EL (cell line): ENCODE measurements at places on chromosomes 5 and 9.

DNA sequence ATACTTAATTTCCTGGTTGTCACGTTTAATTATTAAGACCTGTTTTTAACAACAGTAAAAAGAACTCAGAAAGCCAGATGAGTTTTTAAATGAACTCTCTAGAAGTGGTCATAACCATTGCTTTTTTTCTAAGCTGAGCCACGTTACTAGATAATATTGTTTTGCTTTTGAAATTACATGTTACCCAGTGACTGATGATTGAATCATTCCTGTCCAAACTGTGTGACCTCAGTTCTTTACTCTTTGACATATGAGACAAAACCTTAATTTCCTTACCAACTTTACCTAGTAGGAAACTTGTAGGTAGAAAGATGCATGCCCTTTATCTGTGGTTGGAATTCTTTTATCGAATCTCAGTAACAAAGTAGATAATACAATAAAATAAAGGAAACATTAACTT, 411.7 kb downstream of the SH3GL2 start:
- DNase-seq: no peak

DNA sequence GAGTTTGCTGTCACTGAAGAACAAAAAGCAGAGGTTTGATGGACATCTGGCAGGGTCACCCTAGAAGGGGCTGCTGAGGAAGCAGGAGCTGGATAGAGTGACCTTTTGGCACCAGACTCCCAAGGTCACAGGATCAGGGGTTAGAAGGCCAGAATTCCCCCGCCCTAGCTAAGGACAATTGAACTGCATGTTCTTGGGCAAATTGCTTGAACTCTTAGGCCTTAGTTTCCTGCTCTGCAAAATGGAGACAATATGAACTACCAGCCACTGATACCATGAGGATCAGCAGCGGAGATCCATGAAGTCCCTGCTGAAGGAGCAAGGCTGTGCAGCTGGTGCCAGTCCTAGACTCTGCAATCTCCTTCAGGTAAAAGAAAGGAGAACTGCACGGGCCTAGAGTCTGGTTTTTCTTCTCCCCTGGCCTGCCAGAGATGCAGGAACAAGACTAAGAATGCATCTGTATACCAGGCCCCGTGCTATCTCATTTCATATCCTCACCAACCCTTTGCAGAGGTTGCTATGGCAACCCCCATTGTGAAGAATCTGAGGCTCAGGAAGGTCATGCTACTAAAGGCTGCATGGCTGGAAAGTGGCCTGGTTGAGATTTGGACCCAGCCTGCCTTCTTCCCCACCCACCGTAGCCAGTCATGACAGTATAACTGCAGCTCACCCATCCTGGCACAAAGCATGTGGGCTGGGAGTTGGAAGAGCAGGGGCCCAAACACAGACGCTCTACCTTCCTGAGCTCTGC, 33.7 kb downstream of the CAMK2A start:
- no peak for DNase-seq

- DNase-seq: no peak
These were observed 206.4 kb downstream of the AOPEP start for GRCh38 chr9:94932652-94933510.

DNA sequence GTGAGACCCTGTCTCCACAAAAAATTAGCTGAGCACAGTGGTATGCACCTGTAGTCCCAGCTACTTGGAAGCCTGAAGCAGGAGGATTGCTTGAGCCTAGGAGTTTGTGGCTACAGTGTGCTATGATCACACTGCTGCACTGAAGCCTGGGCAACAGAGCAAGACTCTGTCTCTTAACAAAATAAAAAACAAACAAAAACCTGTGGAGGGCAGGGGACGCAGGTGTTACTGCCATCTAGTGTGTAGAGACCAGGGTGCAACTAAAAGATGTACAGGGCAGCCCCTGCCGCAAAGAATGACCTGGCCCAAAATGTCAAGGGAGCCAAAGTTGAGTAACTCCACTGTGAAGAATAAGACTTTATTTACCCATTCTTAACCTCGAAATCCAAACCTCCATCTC, 27.1 kb downstream of the ASPN start:
- DNase-seq: no peak

- no peak for DNase-seq
These were observed 261.2 kb downstream of the GADD45G start for GRCh38 chr9:89865981-89866380.

DNA sequence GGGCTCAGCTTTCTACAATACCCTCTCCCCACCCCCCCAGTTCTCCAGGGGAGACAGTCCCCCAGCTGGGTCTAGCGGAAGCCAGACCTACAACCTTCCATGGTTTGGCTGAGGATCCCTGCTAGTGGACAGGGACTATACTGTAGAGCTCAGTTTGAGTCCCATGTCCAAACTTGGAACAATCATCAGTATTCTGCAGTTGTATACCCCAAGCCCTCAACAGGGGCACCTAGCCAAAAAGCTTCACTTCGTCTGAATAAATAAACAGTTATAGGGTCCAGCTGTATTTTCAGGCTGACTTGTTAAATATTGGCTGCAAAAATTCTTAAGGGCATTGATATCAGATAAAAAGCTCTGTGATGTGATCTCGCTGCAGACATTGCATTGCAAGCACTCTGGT, 15.4 kb upstream of the C9 start:
- no peak for DNase-seq

GRCh38 chr5:149674686-149675085, 55.4 kb upstream of the PPARGC1B start:
- DNase-seq: no peak

GRCh38 chr9:100217536-100217935, 118.5 kb downstream of the INVS start:
- peak; percentile 13 for DNase-seq

- DNase-seq: peak; percentile 71
These were observed 103.9 kb downstream of the SPOCK1 start for GRCh38 chr5:137395011-137395755.

GRCh38 chr9:136656795-136657611, 5.7 kb upstream of the EGFL7 start:
- DNase-seq: no peak

DNA sequence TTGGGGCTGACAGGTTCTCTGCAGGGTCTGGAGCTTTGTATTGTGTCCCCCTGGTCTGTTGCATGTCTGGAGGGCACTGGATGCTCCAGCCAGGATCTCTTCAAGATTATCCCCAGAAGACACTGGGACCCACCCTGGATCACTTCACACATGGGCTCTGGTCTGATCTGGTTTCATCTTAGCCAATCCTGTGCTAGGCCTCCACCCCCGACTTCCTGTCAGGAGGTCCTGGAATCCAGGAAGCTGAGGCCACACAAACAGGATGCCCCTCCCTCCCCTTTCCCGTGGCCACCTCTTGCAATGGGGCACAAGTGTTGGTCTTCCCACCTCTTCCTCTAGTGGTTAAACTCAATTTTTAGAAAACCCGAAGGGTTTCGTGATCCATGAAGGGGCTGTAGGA, 242.6 kb upstream of the MVB12B start:
- DNase-seq: no peak

- no peak for DNase-seq
These were observed 502.5 kb downstream of the RASEF start for GRCh38 chr9:82560457-82560904.

DNA sequence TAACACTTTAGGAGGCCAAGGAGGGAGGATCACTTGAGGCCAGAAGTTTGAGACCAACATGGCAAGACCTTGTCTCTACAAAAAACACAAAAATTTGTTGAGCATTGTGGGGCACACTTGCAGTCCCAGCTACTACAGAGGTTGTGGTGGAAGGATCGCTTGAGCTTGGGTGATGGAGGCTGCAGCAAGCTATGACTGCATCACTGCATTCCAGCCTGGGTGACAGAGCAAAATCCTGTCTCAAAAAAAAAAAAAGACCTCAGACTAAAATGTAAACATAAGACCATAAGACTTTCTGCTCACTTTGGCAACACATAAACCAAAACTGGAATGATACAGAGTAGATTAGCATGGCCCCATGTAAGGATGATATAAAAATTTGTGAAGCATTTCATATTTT, 24.6 kb upstream of the NANS start:
- peak; percentile 82 for DNase-seq

- DNase-seq: peak; percentile 90
These were observed 42.8 kb upstream of the PDE8B start for GRCh38 chr5:77167695-77168121.

- no peak for DNase-seq
These were observed 60.8 kb downstream of the PFDN1 start for GRCh38 chr5:140242099-140242498.

DNA sequence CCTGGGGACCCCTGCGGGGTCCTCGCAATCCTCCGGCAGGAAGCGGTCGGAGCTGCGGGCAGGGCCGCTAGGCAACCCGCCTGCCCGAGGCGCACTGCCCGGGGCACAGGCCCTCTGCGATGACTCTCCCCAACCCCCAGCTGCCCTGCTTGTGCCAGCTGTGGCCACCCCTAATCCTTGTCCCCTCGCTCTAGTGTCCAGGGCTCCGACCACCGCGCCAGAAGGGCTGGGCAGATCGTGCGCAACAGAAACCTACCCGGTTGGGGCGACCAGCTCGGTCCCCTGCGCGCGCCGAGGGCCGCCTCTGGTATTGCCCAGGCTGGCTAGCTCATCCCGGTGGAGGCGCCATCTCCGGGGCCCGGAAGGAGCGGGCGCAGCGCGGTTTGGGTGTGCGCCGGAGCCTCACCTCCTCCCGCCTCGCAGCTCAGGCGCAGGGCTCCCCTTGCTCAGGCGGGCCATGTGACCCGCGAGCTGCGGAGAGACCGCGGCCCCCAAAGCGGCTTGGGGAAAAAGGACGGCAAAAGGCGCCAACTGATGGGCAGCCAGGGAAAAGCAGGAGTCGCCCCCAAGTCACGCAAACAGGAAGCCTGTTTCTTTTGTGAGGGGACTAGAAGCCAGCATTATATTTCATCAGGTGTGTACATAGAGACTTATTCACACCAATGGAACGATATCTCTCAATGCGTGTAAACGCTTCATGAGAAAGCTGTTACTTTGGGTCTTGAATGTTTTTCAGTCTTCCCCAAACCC, 46.8 kb upstream of the RNF20 start:
- DNase-seq: peak; percentile 73

DNA sequence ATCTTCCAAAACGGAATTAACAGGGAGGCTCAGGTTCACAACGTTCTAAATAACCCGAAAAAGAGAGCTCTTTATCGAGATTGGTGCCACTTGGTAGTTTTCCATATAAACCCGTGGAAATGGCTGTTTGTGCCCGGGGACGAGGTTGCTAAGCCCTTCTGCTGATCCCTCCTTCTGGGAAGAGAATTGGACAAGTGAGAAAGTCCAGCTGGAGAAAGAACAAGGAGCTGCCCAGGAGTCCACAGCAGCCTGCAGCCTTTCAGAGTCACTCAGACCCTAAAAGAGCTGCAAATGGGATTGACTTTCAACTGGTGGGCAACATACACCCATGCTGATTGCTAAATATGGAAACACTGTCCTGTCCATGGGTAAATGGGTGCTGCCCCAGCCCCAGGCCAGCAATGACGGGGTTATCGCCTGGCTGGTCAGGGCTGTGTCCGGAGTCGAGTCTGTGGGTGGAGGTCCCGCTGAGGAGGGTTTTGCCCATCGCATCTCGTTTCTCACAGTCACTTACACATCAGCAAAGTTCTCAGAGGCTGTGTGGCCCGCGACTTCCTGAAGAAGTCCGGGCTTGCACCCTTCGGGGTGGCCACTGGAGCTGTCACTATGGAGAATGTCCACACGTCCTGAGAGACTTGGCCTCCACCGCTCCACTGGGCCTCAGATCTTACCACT, 40.7 kb upstream of the HSD17B3 start:
- DNase-seq: no peak

DNA sequence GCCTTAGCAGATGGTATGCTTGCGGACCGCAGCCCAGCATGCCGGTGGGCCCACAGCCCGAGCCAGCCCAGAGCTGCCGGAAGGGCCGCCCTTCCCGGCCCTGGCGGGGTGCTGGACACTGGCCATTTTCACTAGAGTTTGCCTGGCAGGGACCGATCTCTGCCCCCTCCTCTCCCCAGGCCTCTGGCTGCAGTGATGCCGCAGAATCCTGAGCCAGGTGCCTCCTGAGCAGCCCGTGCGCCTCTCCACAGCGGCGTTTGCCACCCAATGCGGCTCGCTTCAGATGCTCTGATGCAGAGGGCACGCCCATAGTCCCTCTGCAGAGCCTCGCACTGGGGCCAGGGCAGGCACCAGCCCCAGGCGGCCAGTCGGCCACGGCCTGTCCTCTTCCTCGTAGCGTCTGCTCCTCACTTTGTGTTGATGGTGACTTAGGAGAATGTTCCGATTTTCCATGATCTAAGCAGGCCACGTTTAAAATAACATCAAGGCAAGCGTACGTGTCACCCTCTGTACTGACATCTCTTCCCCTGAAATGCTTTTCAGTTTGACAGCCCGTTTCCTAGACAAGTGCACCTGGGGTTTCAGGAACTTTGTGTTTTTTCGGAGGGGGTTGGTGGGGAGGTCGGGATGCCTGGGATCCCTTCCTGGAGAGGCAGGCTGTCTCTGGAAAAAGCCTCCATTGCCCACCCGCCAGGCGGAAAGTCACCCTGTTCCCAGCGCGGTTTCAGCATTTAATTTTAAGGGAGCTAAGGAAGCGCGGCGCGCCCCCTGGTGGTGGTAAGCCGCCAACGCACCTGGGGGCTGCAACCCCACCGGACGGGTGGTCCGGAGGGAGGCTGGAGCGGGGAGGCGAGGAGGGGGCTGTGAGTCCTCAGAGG, 29.8 kb upstream of the HMCN2 start:
- peak; percentile 57 for DNase-seq

GRCh38 chr9:129400971-129401622, 219.8 kb downstream of the C9orf50 start:
- DNase-seq: no peak

- no peak for DNase-seq
These were observed 202.2 kb downstream of the ARL15 start for GRCh38 chr5:54108136-54108535.

GRCh38 chr5:172274951-172275753, 8.4 kb downstream of the UBTD2 start:
- DNase-seq: peak; percentile 21

- peak; percentile 41 for DNase-seq
These were observed 120.2 kb upstream of the SLC25A48 start for GRCh38 chr5:135714126-135714894.

GRCh38 chr9:137129456-137130175, 9.3 kb upstream of the GRIN1 start:
- DNase-seq: peak; percentile 90

DNA sequence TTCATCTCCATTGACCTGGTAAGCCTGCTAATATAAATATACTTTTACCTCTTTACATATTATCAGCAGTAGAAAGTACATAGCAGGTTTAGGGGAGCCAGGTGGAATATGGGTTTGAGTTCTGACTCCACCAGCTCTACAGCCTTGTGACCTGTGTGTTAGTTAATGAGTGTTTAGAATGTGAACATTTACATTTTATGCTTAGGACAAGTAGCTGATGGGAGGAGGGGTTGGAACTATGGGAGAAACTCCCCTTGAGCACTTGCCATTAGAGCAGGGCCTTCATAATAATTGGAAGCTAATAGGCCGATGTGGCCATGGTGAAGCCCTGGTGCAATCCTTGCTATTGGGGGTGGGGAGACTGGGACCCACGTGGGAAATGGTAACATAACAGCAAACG, 148.3 kb upstream of the NTRK2 start:
- no peak for DNase-seq

- DNase-seq: no peak
These were observed 3.8 kb downstream of the PCDH1 start for GRCh38 chr5:141874262-141874964.
